Adrenal gland (tissue), 19 donors: ENCODE measurements at places on chromosomes 2 and 18. TPM values are rescaled to one million over a fixed set of nuclear protein-coding genes. Genes with fewer than 3 reads are reported as not detected.

- no peak for DNase-seq
Measured at GRCh38 chr2:204027091-204027490, 90.5 kb downstream of the ICOS start.

DNA sequence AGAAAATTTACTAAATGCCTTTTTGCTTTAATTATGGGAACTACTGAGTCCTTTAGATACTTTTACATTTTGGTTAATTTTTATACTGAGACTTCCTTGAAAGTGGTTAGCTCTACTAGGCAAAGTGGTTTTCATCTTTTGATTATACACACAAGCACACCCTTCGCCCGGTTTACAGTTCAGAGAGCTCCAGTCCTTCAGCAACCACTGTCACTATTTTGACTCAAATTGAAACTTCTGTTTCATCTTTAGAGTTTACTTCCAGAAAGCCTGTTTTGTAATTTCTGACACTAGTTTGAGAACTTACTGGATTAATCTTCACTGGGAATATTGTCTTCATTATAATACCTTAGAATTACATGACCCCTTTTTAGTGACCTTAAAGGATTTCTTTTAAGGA is 140.3 kb upstream of the FOSL2 start:
- DNase-seq = no peak

DNA sequence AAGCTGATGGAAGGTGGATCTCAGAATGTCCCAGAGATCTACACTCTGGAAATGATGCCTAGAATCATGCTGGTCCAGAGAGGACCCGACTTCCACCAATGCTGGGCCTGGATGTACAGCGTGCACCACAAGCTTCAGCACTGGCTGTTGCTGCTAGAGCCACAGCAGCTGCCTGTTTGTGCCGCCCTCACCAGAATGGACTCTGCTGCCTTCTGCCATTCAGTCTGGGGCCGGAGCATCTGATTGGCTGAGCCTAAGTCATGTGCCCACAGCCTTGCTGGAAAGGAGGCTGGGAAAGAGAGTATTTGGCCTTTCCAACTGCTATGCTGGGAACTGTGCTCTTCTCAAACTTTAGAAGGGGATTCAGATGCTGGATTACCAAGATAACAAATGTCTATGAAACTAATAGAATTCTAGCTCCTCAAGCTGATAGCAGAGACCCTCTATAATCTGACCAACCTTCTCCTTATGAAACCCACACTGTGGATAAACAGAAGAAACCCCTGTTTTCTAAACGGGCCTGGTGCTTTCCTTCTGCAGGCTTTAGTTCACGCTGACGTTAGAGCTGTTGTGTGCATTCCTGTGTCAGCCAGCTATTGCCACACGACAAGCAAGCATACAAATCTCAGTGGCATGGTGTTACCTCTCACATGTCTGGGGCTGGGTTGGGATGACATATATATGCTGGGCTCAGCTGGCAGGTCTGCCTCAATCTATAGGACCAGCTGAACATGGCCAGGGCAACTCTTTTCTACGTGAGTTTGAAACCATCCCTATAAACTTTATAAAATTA is 4.1 kb upstream of the LOXHD1 start:
- DNase-seq = no peak

The HOXD12 gene
- total RNA-seq = not detected

The PLEKHH2 gene
- total RNA-seq = 18.0 TPM

The NOL4 gene
- 2.4 TPM for total RNA-seq

The SF3B1 gene
- 231 TPM for total RNA-seq

GRCh38 chr2:18704276-18704675 is 114.9 kb upstream of the NT5C1B start:
- no peak for DNase-seq

The ARHGAP15 gene
- 9.4 TPM for total RNA-seq

GRCh38 chr2:99348173-99348572 is 11.0 kb downstream of the EIF5B start:
- no peak for DNase-seq

- no peak for DNase-seq
Measured at GRCh38 chr2:157810037-157810436, 66.1 kb downstream of the ACVR1 start.

The CIDEA gene
- total RNA-seq = 1.1 TPM

The PLCL1 gene
- 5.6 TPM for total RNA-seq

DNA sequence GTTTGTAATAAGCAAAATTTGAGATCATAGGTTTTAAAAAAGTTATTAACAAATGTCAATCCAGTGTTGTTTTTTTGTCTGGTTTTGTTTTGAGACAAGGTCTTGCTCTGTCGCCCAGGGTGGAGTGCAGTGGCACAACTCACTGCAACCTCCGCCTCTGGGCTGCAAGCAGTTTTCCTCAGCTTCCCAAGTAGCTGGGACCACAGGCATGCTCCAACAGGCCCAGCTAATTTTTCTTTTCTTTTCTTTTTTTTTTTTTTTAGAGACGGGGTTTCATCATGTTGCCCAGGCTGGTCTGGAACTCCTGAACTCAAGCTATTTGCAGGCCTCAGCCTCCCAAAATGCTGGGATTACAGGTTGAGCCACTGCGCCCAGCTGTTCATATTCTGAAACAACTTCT is 31.3 kb downstream of the GALNT3 start:
- DNase-seq = no peak

GRCh38 chr2:21804151-21804550 is 680.4 kb downstream of the TDRD15 start:
- no peak for DNase-seq

The NDUFAF7 gene
- total RNA-seq = 33.9 TPM

GRCh38 chr2:144528108-144528507 is 8.2 kb upstream of the ZEB2 start:
- DNase-seq = no peak

DNA sequence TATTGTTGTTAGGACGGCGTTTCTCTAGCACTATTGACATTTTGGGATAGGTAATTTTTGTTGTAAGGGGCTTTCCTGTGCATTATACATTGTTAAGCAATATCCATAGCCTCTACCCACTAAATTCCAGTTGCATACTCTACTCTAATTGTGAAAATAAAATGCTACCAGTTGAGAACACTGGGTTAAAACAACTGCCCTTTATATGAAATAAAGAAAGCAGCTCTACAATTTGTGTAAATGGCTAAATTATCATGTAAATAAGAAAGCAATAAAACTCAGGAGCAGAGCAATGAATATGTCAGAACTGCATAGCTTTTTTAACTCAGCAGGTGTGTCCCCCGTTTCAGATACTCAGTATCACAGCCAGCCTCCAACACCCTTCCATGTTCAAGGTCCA is 812.7 kb upstream of the NRXN1 start:
- DNase-seq = no peak

DNA sequence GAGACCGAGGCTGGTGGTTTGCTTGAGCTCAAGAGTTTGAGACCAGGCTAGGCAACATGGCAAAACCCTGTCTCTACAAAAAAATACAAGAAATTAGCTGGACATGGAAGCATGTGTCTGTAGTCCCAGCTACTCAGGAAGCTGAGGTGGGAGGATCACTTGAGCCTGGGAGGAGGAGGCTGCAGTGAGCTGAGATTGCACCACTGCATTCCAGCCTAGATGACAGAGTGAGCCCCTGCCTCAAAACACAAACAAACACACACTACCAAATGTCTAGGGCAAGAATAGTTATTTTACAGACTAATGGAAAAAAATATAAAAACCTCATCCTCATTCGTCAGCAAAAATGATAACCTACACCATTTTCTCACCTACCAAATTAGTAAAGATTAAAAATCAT is 15.3 kb downstream of the BUB1 start:
- no peak for DNase-seq

DNA sequence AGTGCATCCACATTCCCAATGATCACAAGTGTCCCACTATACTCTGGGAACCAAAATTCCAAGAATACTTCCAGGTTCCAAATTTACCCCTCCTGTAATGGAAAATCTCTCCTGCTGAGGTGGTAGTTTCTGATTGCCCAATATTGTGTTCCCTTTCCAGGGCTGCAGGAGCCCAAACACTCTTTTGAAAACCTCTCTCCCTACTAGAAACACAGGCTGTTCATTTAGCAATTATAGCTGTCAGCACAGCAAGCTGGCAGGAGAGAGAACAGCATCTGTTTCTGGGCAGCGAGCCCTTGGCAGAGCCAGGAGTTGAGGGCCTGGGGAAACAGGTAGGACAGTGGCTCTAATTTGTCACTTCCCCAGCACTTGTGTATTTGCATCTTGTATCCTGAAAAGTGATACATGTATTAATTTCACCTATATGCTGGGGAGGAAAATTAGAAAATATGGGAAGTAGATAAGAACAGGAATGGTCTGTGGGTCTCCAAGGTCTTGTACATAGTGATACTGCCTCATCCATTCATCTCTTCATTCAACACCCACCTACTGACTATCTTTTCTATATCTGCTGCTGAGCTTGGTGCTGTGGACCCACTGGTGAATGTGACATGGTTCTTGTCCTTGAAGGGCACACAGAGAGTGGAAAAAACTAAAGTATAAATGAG is 16.9 kb upstream of the PAIP2B start:
- no peak for DNase-seq

GRCh38 chr2:105321875-105322646 is 7.5 kb downstream of the TGFBRAP1 start:
- no peak for DNase-seq

DNA sequence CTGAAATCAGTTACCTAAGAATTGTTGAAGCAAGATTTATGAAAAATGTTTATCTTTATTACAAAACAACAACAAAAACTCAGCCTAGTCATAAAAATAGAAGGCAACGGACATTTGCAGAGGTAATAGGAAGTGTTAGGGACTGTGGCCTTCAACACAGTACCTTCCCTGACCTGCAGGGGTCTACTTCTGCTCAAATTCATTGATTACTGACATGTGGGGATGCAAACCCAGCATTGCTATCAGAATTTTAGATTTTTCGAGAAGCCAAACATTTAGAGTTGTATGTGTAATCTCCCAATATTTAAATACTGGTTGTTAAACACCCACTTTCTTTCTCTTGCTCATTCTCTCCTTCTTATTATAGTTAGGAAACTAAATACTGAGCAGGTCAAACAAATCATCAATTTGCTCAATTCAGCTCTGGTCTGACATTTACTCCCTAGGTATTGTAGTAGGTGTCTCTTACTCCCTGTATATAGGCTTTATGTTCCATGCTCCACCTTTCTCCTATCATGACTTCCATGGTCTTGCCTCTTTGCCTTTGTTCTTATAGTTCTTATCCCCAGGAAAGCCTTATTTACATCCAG is 198.5 kb downstream of the UBE2E3 start:
- DNase-seq = no peak

GRCh38 chr2:41914936-41915335 is 132.9 kb upstream of the PKDCC start:
- DNase-seq = no peak

- no peak for DNase-seq
Measured at GRCh38 chr2:53969285-53969967, 1.4 kb downstream of the PSME4 start.

DNA sequence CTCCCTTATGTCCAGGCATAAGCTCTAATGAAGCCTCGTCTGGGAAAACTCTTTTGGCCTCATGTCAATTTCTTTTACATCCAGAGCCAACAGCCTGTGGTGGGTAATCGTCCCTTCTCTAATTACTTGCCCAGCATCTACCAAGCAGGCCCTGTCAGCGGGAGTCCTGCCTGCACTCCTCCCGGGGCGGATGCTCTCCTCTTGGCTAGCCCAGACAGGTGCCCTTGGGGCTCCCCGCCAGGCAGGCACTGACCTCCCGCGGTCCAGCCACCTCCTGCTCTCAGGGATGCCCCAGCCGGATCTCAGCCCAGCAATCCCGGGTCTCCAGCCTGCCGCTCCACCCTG is 74.2 kb downstream of the NCAPH start:
- DNase-seq = peak; percentile 41

- DNase-seq = peak; percentile 21
Measured at GRCh38 chr2:178829299-178829960, 22.2 kb upstream of the TTN start.

The PRSS56 gene
- not detected for total RNA-seq

The REL gene
- 9.3 TPM for total RNA-seq

The C2orf15 gene
- total RNA-seq = 0.35 TPM

GRCh38 chr2:111116843-111117597 is 3.7 kb upstream of the BCL2L11 start:
- DNase-seq = peak; percentile 78

The MRPL33 gene
- total RNA-seq = 382 TPM

The SP140 gene
- total RNA-seq = 1.8 TPM

- DNase-seq = no peak
Measured at GRCh38 chr2:11330457-11331142, 13.8 kb downstream of the ROCK2 start.

DNA sequence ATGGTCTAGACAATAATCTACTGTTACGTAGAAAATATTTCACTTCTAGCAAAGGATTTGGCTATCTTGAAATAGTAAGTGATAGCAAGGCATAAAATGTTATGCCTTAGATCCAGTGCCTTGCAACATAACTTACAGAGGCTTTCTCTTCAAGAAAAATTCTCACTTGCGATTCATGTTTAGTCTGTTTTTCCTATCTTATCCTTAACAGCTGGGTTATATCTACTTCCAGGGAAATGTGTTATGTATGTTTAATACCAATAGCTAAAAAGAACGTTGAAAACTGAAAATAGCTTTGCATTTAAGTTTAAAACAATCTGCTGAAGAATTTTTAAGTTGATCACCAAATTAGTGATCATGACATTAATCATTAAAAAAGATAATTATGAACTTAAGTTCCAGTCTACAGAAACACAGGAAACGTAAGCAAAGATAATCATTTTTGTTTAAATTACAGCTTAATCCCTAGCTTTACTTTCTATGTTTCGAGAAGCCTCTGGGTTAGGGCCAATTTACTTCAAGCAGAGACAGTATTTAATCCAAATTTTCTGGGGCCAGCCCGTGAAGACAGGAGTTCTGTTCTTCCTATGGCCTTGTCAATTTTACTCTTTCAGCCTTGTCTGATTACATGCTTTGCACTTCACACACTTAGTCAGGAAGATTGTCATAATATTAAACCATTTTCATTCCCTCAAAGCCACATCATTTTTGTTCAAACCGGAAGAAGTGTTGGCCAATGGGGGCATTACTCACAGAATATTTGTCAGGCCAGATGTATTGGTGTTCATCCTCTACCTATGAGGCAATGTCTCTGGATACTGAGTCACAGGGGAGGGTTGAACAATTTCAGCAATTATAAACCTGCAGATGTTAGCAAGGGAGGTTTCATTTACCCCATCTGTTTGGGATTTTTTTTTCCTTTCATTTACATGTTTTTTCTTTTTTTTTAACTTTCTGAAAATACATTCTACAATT is 1132.9 kb upstream of the ZEB2 start:
- DNase-seq = no peak
